A549 treated with CORT108297 at 1 μM for 4 hours (cell line): ENCODE measurements at places on chromosomes 6 and 20. TPM values are rescaled to one million over a fixed set of nuclear protein-coding genes. Genes with fewer than 3 reads are reported as not detected.

BACH2 gene
- 0.14 to 0.70 TPM (median 0.56 TPM) in 5 replicates for total RNA-seq

FERMT1 gene
- total RNA-seq: 15.4 to 17.4 TPM (median 16.2 TPM) in 5 replicates

SLC32A1 gene
- not detected in 5 replicates for total RNA-seq

MICB gene
- 7.0 to 9.3 TPM (median 7.4 TPM) in 5 replicates for total RNA-seq

CFB gene
- total RNA-seq: 1.5 to 3.3 TPM (median 2.4 TPM) in 5 replicates

RUNX2 gene
- total RNA-seq: 1.2 to 1.3 TPM (median 1.3 TPM) in 5 replicates

ENPP5 gene
- not detected in 5 replicates for total RNA-seq

POM121L2 gene
- 0.02 to 0.04 TPM in 2 of 5 replicates, not detected in the others for total RNA-seq

CD83 gene
- 1.8 to 2.6 TPM (median 2.0 TPM) in 5 replicates for total RNA-seq

NEDD9 gene
- total RNA-seq: 30.3 to 45.7 TPM (median 40.6 TPM) in 5 replicates

IL17F gene
- total RNA-seq: not detected in 5 replicates

SSTR4 gene
- 0.06 to 0.15 TPM (median 0.09 TPM) in 4 of 5 replicates, not detected in the other for total RNA-seq

ZBTB46 gene
- 0.66 to 0.99 TPM (median 0.84 TPM) in 5 replicates for total RNA-seq

TMEM244 gene
- total RNA-seq: not detected in 5 replicates

PRPF6 gene
- 53.1 to 56.9 TPM (median 54.6 TPM) in 5 replicates for total RNA-seq

GPLD1 gene
- 0.66 to 1.3 TPM (median 1.1 TPM) in 5 replicates for total RNA-seq

MUC21 gene
- total RNA-seq: not detected in 5 replicates

THBD gene
- total RNA-seq: 32.0 to 54.4 TPM (median 42.2 TPM) in 5 replicates

BPIFB1 gene
- 0.07 to 0.22 TPM (median 0.14 TPM) in 3 of 5 replicates, not detected in the others for total RNA-seq

PLEKHG1 gene
- total RNA-seq: 0.28 to 0.57 TPM (median 0.40 TPM) in 5 replicates

BPI gene
- not detected in 5 replicates for total RNA-seq

UNC93A gene
- total RNA-seq: not detected in 5 replicates

TPMT gene
- total RNA-seq: 5.7 to 6.9 TPM (median 5.8 TPM) in 5 replicates

RAMACL gene
- 0.13 to 0.20 TPM (median 0.16 TPM) in 4 of 5 replicates, not detected in the other for total RNA-seq

EYS gene
- 0.01 to 0.19 TPM (median 0.13 TPM) in 4 of 5 replicates, not detected in the other for total RNA-seq

FHL5 gene
- total RNA-seq: not detected in 5 replicates

GRM1 gene
- total RNA-seq: 0.02 to 0.06 TPM (median 0.03 TPM) in 3 of 5 replicates, not detected in the others

POU5F1 gene
- 4.7 to 6.7 TPM (median 5.3 TPM) in 5 replicates for total RNA-seq

MCM3 gene
- 72.9 to 84.0 TPM (median 83.2 TPM) in 5 replicates for total RNA-seq

MYH7B gene
- 0.03 to 0.15 TPM (median 0.14 TPM) in 4 of 5 replicates, not detected in the other for total RNA-seq

HSPA12B gene
- 0.35 to 0.62 TPM (median 0.50 TPM) in 5 replicates for total RNA-seq

SNX21 gene
- total RNA-seq: 8.6 to 11.7 TPM (median 11.0 TPM) in 5 replicates

C20orf202 gene
- total RNA-seq: 0.05 to 0.13 TPM (median 0.07 TPM) in 3 of 5 replicates, not detected in the others

KCNB1 gene
- 0.16 to 0.42 TPM (median 0.25 TPM) in 5 replicates for total RNA-seq

COL9A3 gene
- total RNA-seq: 0.37 to 0.84 TPM (median 0.55 TPM) in 5 replicates

TMEM217 gene
- 0.54 to 1.3 TPM (median 0.75 TPM) in 5 replicates for total RNA-seq

SLC17A1 gene
- 0.10 TPM in 1 of 5 replicates, not detected in the others for total RNA-seq

KCNG1 gene
- total RNA-seq: 15.0 to 32.1 TPM (median 19.5 TPM) in 5 replicates

ANGPT4 gene
- 0.01 to 0.04 TPM (median 0.02 TPM) in 4 of 5 replicates, not detected in the other for total RNA-seq

CYP21A2 gene
- not detected in 5 replicates for total RNA-seq

GSTA1 gene
- total RNA-seq: 0.11 TPM in 1 of 5 replicates, not detected in the others

SOX4 gene
- 10.3 to 16.1 TPM (median 12.1 TPM) in 5 replicates for total RNA-seq

ZC2HC1B gene
- total RNA-seq: not detected in 5 replicates

CST4 gene
- total RNA-seq: not detected in 5 replicates

LST1 gene
- 0.46 to 0.73 TPM in 2 of 5 replicates, not detected in the others for total RNA-seq

SLC17A2 gene
- not detected in 5 replicates for total RNA-seq

FOXA2 gene
- 11.8 to 19.7 TPM (median 17.7 TPM) in 5 replicates for total RNA-seq

PRRT1 gene
- total RNA-seq: 0.30 to 0.74 TPM (median 0.52 TPM) in 5 replicates
